ENCODE measurements at places on chromosomes 4 and X.
A peak's percentile ranks its signal among the peaks of the same experiment; 100 is the strongest.

- no peak for DNase-seq
Measured at GRCh38 chrX:146907391-146908240, 93.1 kb upstream of the CXorf51A start.

DNA sequence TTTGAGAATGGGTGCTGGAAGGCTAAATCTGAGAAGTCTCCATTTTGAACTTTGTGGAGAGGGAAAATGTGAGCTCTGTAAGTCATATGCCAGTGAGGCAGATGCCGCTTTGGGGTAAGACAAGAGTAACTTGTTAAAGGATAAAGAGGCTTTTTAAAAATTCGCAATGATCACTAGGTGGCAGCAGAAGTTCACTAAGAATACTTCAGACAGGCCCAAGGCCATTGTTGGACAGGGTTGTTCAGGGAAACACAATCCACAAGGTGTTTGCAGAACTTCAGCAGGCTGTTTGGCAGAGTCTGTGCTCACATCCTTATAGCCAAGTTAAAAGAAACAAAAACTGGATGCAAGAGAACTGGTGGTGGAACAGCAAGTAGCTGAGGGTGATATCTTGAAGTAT lies 13.7 kb upstream of the PIGA start:
- DNase-seq, result no peak

DNA sequence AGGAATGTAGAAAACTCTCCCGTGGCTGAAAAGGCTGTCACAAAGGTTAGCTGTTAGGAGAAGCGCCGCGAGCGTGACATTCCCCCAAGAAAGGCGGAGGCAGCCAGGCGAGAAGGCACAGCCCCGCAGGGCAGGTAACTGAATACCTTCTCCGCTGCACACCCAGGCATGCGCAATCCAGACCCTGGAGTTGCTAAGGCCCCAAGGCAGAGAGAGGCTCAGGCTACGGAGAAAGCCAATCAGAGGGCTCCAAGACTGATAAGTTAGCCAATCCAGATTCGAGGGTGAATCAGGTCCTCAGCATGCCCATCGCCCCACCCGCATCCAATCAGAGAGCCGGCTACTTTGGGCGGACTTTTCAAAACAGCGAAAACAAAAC lies 485 bp upstream of the CCNG2 start:
- peak; percentile 89 for DNase-seq

- no peak for DNase-seq
Measured at GRCh38 chrX:54695231-54695630, 102.8 kb downstream of the ITIH6 start.

- DNase-seq, result no peak
Measured at GRCh38 chr4:14867847-14868246, 134.4 kb upstream of the CPEB2 start.

DNA sequence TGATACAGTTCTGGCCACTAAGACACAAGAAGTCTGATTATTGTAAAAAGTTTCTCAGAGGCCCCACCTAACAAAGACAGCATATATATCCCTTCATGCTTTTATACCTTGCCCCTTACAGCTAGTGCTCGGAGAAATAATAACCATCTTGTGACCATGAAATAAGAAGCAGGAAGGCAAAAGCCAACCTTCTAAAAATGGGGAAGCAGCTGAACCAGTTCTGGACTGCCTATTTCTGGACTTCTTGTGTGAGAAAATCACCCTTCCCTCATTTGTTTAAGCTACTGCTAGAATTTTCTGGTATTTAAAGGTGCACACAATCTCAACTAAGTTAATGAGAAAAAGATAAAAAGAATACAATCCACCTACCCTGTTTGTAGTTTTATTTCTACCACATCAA lies 87.5 kb downstream of the CNOT6L start:
- no peak for DNase-seq

GRCh38 chr4:98519268-98519977 lies 139.0 kb downstream of the TSPAN5 start:
- DNase-seq, result no peak

DNA sequence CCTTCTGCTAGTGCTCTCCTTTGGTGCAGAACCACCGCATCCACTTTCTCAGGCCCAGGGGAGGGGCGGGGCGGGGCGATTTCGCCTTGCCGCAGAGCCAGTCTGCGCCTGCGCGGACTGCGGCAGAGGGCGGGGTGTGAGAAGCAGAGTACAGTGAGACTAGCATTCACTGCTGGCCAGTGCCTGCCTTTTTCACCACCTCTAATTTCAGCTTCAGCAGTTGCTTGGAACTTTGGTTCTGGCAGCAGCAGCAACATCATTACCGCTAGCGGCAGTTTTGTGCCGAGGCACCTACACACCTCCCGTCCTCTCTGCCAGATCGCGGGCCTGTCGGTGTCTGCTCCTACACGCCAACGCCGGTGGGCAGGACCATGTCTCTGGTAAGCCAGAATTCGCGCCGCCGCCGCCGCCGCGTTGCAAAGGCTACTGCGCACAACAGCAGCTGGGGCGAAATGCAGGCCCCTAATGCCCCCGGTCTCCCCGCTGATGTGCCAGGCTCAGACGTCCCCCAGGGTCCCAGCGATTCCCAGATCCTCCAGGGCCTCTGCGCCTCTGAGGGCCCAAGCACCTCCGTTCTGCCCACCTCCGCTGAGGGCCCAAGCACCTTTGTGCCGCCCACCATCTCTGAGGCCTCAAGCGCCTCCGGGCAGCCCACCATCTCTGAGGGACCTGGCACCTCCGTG lies at the start of gene MAGEE1:
TSS of gene MAGEE1 (plus strand) at position 151 of the 683 bp plus-strand sequence. CDS start at position 372, 221 bp downstream.
- DNase-seq, result peak; percentile 83
